Activated T-cell treated with anti-CD3 and anti-CD28 coated beads for 48 hours (primary cell): ENCODE measurements at places on chromosomes 6 and 20.

DNA sequence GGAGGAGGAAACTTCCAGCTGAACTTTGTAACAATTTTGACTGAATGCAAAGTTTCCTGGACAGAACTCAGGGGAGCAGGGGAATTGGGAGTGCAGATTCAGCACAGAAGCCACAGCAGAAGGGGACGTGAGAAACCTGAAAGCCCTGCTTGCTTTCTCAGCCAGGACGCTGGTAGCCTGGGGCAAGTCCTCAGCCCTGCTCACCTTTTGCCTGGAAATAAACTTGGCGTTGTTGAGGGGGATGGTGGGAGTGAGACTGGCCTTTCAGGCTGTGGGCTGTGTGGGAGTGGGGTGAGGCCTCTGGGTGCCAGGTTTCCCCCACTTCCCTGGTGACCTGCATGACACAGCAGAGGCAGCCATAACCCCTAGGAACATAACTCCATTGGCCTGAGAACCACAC is 238.1 kb upstream of the HS3ST5 start:
- DNase-seq, result no peak

DNA sequence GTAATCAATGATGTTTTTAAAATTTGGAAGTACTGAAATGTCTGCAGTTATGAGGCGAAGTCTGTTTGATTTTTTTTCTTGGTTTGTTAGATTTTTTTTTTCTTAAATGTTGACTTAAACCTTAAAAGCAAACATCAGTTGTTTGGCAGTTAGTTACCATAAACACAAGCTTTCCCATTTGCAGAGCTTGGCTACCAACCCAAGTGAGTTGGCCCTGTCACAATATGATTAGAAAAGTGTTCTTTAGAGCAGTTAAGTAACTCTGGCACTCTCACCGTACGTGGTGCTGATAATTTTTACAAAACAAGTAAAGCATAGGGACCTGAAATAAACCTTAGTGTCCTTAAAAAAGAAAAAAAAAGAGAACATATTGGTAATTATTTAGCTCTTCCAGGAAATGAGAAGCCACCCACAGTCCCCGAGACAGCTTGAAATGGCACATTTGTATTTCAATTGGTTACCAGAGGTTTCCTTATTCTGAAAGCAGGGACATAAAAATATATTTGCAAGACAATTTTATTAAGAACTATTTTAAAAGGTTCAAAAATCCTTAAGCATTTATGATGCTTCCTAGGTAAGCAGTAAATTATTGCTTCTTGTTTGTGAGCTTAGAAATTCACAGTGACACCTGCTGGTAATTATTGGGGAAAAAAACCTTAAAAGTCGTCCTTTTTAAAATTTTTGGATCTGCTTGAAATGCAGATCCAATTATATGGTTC is 3.9 kb downstream of the HEY2 start:
- DNase-seq, result no peak

DNA sequence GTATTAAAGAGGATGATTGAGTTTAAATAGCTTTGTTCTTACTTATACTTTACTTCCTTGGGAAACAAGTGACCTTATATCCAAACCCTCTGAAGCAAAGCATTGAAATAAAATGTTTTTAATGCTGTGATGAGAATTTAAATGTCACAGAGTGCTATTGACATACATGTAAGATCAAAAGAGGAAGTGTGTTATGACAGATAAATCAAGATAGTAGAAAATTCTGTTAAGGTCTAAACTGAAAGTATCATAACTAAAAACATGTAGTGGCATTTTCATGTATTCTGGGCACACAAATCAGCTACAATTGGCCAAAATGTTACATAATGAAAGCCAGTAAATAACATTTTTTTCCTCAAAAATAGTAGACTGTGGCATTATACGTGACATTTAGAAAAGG is 318.0 kb downstream of the GRIK2 start:
- no peak for DNase-seq

- no peak for DNase-seq
These were observed 198.0 kb downstream of the SOX4 start for GRCh38 chr6:21791581-21791980.

DNA sequence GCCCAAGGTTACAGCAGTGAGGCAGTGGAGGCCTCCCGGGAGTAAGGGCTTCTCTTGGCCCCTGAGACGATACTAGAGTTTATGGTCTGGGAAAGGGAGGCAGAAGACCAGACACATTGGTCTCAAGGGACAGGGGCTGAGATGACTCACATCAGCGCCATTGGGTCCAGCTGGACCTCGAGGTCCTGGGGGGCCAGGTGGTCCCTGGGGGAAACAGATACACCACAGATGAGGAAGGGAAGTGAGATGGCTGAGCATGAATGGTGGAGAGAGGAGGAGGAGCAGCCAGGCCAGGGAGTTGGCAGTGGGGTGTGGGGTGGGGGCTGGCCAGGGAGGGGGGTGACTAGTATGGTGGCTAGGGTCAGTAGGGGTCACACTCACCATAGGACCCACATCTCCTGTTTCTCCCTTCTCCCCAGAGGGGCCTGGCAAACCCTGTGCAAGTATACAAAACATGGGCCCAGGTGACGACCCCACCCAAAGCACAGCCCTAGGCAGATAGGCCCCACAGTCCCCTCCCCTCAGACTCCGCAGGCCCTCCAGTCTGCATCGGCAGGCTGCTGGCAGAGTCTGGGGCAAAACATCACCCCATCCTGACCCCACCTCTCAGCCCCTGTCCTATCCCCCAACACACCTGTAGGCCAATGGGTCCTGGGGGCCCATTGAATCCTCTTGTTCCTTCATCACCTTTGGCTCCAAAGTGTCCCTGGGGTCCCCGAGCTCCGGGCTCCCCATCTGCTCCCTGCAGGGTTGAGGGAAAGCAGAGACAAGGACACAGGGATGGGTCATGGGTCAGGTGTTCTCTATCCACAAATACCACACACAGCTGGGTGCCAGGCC is 21.9 kb downstream of the COL11A2 start:
- no peak for DNase-seq

DNA sequence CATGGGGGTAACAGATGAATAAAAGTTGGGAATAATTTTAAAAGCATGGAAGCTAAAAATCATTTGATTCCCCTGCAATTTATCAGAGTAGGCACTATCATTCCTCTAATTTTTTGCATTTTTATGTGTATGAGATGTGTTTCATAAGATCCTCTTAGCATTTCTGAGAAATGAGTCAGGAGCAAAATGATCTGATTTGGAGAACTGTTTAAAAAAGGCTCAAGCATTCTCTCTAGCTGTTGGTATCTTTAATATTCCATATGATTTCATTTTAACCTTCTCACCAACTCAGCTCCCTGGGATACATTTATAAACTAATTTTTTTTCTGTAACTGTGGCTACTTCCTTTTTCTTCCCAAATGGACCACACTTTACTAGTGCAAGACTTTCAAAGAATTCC is 60.9 kb downstream of the MCHR2 start:
- DNase-seq, result no peak

DNA sequence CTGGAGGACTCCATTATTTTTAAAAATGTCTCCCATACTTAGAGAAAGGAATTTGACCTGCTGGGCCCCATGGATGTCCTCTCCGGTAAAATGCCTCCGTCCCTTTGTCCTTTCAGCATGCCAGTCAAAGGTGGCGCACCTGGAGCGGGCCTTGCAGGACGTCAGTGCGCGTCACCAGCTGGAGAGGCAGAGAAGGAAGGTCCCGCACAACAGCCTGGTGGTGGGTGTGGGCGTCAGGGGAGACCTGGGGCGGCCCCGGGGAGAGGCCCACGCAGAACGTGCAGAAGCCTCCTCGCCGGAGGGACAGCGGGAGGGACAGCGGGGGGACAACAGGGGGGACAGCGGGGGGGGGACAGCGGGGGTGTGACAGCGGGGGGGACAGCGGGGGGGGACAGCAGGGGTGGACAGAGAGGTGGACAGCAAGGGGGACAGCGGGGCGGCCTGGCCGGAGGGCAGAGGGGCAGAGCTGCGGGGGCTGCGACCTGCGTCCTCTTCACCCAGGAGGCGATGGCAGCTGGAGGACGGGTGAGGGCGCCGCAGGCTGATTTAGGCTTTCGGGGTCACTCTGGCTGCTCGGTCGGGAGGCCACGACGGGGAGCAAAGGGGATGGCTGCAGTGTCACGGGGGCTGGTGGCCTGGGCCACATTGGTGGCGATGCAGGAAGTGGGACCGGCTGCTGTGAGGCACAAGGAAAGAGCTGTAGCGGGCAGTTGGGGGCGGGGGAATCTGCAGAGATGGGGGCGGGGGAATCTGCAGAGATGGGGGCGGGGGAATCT is 859 bp upstream of the KIF25 start:
- no peak for DNase-seq

DNA sequence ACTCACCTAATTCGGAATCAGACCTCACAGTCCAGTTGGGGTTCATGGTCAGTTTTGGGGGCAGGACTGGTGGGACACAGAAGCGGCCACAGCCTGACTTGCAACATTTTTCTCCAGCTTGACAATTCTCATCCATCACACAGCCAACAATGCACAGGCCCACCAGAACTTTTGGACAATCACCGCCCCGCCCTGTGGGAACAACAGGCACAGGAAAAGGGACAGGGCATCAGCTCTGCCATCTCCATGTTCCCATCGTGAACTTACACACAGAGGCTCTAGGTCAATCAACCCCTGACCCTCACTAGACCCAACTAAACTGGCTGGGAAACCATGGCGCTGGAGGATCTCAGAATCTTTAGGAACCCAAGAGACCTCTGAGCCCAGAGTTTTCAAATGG is 16.3 kb downstream of the WFDC3 start:
- no peak for DNase-seq

GRCh38 chr20:51347831-51348230 is 194.7 kb downstream of the NFATC2 start:
- no peak for DNase-seq

- DNase-seq, result no peak
These were observed 53.8 kb downstream of the CD40 start for GRCh38 chr20:46171909-46172308.

DNA sequence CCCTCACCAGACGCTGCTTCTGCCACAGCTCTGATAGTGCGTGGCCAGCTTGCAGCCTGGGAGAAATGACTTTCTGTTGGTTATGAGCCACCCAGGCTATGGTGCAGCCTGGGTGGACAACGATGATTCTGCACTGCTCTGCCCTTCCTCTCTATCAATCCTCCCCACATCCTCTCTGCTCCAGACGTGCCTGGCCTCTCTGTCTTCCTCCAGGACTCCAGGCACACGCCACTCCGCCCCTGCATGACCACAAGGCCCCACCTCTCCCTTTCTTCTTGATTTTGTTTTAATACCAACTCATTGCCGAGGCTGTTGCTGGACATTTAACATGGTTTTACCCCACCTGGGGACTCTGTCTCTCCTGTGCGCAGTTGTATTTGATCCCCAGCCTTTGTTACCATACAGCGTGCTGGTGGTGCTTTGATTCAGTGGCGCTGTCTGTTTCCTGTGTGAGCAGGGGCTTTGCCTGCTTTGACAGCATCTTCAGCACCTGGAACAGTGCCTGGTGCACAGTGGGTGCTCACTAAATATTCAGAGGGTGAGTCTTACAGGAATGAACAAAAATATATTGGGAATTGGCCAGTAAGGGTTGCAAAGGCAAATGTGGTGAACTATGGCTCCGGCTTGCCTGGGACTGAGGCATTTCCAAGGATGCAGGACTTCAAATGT is 280.9 kb downstream of the CDH26 start:
- DNase-seq, result no peak

DNA sequence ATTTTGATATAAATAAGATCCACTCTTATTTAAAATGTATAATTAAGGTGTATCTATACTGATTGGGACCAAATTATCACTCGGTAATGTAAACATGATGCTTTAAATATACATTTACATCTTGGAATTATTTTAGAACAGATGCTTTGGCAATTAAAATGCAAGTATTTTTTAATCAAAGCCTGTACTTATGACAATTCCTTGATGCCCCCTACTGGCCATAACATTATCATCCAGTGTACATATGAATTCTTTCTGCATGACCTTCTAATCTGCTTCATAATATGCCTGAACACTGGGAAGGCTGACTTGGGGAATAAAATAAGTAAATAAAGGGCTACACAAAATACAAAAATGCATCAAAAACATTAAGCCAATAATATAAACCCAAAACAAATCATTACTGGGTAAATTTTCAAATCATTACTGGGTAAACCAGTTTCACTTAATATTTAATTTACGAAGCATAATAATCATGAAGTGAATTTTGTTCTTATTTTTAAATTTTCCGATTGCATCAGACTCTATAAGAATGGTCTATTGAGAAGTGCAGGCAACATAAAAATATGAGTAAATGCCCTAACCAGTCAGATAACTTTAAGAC is 65.1 kb downstream of the CGA start:
- DNase-seq, result no peak

- no peak for DNase-seq
These were observed 744.1 kb upstream of the GJE1 start for GRCh38 chr6:141388666-141389065.

- DNase-seq, result no peak
These were observed 34.6 kb upstream of the ADGRF1 start for GRCh38 chr6:47076422-47077344.

- DNase-seq, result no peak
These were observed 693 bp upstream of the GNAS-AS1 start for GRCh38 chr20:58851221-58851968.

GRCh38 chr6:71733970-71734899 is 152.1 kb upstream of the RIMS1 start:
- no peak for DNase-seq

DNA sequence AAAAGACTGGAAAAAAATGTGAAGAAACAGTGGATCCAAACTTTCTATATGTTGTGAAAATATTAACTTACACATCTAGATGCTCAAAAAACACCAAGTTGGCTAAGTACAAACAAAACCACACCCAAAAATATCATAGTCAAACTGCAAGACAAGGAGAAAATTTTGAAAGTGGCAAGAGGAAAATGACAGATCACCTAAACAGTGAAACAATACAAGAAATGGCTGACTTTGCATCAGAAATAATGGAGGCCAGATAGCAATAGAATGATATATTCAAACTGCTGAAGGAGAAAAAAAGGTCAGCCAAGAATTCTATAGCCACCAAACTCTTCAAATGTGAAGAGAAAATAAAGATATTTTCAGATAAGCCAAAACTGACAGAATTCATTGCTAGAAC is 22.4 kb upstream of the UST start:
- DNase-seq, result no peak

DNA sequence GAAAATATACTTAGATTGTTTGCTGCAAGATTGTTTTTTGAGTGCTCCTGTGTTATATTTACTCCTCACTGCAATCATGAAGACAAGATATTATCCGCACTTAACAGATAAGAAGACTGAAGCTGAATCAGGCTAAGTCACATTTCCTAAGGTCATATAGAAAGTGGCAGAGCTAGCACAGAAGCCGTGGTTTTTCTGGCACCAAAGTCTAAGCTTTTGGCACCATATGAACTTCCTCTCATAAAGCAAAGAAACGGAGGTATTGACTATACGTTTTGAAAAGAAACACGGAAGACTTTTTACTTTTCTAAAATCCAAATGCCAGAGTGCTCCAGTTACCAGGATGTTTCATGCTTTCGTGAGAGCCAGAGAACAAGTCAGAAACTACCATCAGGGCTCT is 9.3 kb upstream of the DTD1 start:
- DNase-seq, result no peak

GRCh38 chr20:17834804-17835203 is 133.8 kb downstream of the SNX5 start:
- no peak for DNase-seq
